ENCODE measurements at places on chromosomes 4 and X. TPM values are rescaled to one million over a fixed set of nuclear protein-coding genes. Genes with fewer than 3 reads are reported as not detected.

DNA sequence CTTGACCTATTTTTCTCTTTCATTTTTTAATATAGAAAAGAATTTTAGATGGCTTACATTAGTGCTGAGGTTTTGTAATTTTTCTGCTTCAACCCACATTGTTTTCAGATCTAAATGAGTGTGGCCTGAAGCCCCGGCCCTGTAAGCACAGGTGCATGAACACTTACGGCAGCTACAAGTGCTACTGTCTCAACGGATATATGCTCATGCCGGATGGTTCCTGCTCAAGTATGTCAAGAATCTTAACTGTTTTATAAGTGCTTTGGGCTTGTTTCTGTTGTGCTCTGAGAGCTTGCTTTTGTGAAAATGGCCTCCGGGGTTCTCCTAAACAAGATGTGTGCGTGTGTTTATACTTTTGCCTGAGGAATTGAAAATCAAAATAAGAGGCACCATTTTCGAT lies 41.6 kb downstream of the NPNT start:
- no peak for DNase-seq

DNA sequence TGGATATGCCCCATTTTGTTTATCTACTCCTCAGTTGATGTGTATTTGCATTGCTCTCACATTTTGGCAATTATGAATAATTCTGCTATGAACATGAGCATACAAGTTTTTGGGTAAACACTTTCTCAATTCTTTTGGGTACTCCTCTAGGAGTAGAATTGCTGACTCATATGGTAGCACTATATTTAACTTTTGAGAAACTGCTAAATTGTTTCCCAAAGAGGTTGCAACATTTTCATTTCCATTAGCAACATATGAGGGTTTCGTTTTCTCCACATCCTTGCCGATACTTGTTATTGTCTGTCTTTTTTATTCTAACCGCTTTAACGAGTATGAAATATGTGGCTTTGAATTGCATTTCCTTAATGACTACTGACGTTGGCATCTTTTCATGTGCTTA lies 185.4 kb downstream of the TSPAN5 start:
- no peak for DNase-seq

The ZMAT1 gene
- polyA plus RNA-seq = 5.9 TPM

DNA sequence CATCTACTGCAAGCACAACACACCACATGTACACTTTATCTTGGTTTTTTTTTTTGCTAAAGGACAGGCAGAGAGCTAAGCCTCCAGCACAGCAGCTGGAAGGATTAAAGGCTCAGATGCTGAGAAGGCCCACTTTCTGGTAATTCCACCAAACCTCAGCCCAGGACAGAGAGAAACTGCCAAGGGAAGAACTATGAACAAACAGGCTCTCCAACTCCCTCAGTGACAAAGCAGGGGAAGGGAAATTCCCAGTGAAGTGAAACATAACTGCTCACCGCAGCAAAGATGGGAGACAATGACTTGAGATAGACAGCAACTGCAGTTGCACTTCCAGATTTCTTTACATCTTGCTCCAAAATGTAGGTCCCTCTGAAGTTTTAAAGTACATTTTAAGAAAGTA lies 4.8 kb downstream of the PROM1 start:
- DNase-seq = no peak

DNA sequence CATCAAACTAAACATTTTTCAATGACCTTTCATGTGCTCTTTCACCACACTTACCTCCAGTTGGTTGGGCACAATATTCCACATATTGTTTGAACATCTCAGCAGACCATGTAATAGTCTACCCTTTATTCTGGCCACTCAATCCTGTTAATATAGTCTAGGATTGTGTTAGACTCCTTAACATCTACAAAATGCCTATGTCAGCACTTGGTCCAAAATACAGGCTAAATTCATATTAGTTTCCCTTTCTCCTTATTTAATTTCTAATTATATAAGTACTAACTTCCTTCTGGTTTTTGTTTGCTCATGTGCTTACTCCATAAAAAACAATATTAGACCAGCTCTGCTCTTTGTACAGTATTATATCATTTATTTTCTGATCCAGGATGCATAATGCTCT lies 21.1 kb downstream of the MEPE start:
- DNase-seq = no peak

The FGFBP2 gene
- polyA plus RNA-seq = 20.7 TPM

- no peak for DNase-seq
Measured at GRCh38 chr4:47972721-47973120, 43.8 kb downstream of the CNGA1 start.

The BGN gene
- polyA plus RNA-seq = 167 TPM

GRCh38 chr4:42995343-42995944 lies 102.9 kb downstream of the GRXCR1 start:
- no peak for DNase-seq

DNA sequence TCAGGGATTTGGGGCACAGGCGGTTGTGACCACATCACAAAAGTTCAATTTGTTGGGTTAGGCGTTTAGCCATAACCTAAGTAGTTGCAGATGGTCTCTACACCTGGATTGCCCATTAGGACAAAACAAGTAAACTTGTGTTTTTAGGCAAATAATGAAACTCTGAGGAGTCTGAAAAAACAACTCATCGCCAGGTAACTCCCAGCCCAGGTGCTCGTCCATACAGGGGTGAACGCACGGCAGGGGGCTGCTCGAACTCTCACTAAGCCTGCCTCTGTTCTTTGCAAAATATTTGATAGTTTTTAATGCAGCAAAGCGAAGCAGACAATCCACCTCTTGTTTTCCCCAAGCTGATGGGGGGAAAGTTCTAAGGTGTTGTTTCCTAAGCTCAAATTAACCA lies 559 bp upstream of the RHOH start:
- DNase-seq = no peak

The NKX6-1 gene
- polyA plus RNA-seq = not detected

- DNase-seq = no peak
Measured at GRCh38 chrX:119763181-119763580, 4.8 kb downstream of the SOWAHD start.

- no peak for DNase-seq
Measured at GRCh38 chr4:74618659-74619058, 173.7 kb downstream of the AREG start.

The CSN1S1 gene
- polyA plus RNA-seq = not detected

The PLAC1 gene
- not detected for polyA plus RNA-seq

The FGB gene
- polyA plus RNA-seq = 0.38 TPM

- DNase-seq = no peak
Measured at GRCh38 chr4:83387012-83387411, 52.4 kb upstream of the HPSE start.

All from right cardiac atrium (tissue), 5 donors.